ENCODE measurements at places on chromosomes 2 and 18.

DNA sequence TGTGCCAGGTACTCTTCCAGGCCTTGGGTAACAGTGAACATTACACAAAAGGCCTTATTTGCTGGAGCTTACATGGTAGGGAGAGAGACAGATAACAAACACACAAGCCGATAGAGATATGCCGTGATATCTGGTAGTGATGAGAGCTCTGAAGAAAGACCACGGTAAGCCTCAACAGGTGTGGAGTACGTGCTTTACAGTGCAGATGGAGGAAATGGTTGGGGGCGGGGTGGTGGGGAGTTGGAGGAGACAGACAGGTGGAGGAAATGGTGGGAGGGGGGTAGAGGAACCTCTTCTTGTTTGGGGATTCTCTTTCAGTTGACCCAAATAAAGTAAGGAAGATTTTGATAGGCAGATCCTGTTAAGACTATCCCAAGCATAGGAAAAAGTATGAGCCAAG, 141.1 kb upstream of the ALPP start:
- DNase-seq, result no peak

- DNase-seq, result no peak
Measured at GRCh38 chr2:220281771-220282170, 654.3 kb downstream of the SLC4A3 start.

DNA sequence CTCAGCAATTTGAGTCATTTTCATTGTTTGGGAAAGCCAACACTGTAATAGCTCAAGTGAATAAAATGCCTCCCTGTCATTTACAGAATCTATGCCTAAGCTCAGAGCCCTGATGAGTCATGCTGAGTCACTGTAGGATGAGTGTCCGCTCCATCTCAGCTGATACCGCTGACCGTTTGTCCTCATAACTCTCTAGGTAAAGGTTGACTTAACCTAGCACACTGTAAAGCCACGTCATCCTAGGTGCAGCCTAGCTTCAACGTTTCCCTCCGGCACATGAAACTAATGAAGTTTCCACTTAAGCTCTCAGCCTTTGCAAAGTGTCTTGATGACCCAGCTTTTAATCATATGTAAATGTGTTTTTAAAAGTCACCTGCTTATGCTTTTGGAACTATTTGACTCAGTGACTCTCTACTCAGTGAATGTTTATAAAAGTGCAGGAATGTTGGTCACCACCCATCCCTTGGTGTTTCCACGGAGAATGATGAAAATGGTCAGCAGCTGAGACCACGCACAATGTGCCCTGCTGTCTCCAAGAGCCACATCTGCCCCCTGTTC, 154.0 kb downstream of the PMAIP1 start:
- no peak for DNase-seq

- no peak for DNase-seq
Measured at GRCh38 chr18:26434887-26435286, 113.5 kb downstream of the KCTD1 start.

GRCh38 chr2:129393816-129394215, 585.6 kb upstream of the RAB6C start:
- DNase-seq, result no peak

DNA sequence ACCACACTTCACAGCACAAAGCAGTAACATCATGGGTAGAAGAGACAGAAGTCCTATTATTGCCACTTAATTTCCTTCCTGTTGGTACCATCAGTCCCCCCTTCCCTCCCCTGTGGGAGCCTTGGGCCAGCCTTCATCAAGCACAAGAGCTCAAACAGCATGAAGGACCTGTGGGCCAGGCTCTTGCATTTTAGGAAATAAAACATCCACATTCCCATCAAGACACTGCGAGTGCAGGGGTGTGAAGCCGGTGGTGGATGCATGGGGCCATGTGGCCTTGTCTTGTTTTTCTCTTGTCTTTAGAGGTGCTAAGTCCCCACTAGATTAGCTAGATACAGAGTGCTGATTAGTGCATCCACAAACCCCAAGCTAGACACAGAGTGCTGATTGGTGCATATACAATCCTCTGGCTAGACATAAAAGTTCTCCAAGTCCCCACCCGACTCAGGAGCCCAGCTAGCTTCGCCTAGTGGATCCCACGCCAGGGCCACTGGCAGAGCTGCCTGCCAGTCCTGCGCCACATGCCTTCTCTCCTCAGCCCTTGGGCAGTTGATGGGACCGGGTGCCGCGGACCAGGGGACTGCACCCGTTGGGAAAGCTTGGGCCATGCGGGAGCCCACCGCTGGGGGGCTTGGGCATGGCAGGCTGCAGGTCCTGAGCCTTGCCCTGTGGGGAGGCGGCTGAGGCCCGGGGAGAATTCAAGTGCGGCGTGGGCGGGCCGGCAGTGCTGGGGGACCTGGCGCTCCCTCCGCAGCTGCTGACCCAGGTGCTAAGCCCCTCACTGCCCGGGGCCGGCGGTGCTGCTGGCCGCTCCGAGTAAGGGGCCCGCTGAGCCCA, 14.7 kb upstream of the PXDN start:
- DNase-seq, result no peak

- DNase-seq, result no peak
Measured at GRCh38 chr2:211599146-211599545, 939.5 kb downstream of the ERBB4 start.

DNA sequence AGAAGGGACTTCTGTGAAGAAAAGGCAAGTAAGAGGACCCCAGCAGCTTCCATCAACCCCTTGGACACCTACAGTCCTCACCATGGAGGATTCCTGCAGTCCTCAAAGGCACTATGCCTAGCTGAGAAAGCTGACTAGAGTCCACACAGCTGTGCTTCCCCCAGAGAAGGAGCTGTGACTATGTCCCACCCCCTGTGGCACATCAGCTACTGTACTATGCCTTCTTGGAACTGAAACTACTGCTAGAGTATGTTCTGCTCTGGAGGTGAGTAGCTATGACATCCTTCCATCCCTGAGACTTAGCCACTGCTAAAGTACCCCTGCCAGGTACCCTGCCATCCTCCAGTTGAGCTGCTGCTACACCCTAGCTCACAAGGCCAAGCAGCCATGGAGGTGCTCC, 690.2 kb upstream of the CHAC2 start:
- no peak for DNase-seq

GRCh38 chr2:168458139-168458538, 2.1 kb downstream of the CERS6 start:
- no peak for DNase-seq

GRCh38 chr2:167069855-167070254, 181.6 kb downstream of the XIRP2 start:
- no peak for DNase-seq

DNA sequence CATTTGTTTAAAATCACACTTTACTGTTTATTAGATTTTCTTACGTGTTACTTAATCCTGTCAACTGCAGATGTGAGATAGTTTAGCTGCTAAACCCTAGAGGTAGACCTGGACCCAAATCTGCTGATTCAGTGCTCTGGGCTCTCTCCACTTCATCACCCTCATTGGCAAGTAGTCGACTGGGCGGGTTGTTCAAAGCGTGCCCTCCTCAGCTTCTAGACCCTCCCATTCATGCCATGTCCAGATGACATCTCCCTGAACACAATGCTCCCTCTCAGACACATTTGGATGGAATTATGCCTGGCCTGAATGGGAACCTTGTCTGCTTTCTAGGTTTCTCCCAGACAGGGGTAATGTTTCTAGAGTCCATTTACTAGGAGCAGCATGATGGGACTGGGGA, 43.7 kb downstream of the RPIA start:
- no peak for DNase-seq

GRCh38 chr2:53347269-53347668, 420.3 kb upstream of the CHAC2 start:
- no peak for DNase-seq

GRCh38 chr2:156958374-156958773, 299.1 kb upstream of the GALNT5 start:
- no peak for DNase-seq

DNA sequence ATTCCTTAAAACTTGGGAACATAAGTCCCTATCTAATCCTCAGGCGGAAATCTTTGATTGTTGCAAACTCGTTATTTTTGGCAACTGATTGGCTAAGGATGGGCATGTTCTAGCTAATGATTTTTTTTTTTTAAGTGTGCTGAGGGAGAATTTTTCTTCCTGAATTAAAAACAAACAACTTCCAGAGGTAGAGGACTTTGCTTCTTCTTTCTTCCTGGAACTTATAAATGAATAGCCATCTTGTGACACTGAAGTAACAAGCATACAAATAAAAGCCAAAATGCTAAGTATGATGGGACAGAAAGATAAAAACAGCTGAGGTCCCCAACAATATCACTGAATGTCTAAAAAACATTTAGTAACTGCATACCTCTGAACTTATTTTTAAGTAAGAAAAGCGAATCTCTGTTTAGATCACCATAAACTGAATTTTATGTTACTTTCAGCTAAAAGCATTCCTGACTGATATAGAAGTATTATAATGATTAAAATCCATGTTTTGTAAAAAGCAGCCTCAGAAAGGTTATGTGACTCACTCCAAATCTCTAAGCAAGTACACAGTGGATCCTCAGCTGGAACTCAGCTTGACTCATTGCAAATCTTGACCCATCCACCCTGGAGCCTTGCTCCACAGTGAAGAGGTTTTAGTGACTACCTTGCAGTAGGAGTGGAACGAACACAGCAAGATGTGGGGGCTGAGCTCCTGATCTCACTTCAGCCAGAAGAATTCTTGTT, 344.4 kb downstream of the CLIP4 start:
- DNase-seq, result no peak

GRCh38 chr2:200442471-200442870, 67.4 kb downstream of the KCTD18 start:
- no peak for DNase-seq
